SHP77 treated with DMSO at 0.1 percent for 48 hours (cell line): ENCODE measurements at places on chromosomes 5 and 9.
A peak's percentile ranks its signal among the peaks of the same experiment; 100 is the strongest.

GRCh38 chr9:134188386-134189144 lies 24.2 kb upstream of the RNU6ATAC start:
- DNase-seq, result no peak

GRCh38 chr9:30310711-30311110 lies 2073.7 kb upstream of the ACO1 start:
- no peak for DNase-seq

- DNase-seq, result no peak
Measured at GRCh38 chr9:99785010-99785590, 36.6 kb upstream of the NR4A3 start.

DNA sequence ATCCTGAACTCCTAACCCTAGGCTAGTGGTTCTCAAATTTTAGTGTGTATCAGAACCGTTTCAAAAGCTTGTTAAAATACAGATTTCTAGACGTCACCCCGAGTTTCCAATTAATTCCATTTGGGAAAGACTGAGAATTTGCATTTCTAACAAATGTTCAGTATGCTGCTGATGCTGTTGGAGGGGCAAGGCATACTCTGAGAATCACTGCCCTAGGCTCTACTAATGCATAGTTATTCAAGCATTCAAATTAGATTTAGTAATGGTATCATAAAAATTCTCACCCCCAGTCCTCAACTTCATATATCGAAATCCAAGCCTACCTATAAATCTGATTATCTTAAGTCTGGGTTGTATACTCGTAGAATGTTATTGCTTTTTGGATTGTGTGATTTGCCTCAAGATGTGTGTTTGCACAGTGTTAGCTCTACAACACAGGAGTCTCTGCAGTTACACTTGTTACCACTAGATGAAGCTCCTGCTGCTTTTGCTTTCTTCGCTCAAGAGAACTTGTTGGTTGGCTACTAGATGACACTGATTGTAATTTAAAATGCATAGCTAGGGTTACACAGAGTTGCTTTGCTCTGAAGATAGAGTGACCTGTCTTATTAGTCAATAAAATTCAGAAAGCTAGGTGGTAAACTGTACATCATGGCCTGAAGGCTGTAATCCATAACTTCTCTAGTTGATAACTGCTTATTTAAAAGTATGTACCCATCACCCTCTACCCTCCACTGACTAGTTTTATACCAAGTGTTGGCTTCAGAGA lies 7.5 kb upstream of the ERAP2 start:
- peak; percentile 42 for DNase-seq

- DNase-seq, result no peak
Measured at GRCh38 chr5:115575167-115576070, 26.9 kb downstream of the TICAM2 start.

DNA sequence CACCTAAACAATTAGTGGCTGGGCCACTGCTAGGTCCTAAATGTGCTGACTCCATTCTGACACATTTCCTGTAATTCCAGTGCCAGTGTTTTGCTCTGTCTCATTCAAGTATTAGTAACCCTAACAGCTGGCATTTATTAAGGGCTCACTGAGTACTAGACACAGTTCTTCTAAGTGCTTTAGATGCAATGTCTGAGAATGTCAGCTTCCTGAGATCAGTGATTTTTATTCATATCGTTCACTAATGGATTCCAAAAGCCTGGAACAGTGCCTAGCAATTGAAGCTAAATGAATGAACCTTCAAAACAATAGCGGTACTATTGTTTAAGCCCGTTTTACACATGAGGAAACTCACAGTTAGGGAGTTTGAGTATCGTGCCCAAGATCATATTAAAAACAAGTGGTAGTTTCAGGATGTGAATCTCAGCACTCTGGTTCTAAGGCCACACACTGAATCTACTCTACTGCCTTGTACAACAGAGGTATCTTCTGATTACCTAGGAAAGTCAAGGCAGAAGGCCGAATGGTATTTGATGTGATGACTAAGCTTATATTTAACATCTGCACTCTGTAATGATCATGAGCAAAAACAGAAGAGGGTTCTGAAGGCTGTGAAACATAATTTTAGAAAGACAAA lies 304.0 kb downstream of the PJA2 start:
- no peak for DNase-seq

DNA sequence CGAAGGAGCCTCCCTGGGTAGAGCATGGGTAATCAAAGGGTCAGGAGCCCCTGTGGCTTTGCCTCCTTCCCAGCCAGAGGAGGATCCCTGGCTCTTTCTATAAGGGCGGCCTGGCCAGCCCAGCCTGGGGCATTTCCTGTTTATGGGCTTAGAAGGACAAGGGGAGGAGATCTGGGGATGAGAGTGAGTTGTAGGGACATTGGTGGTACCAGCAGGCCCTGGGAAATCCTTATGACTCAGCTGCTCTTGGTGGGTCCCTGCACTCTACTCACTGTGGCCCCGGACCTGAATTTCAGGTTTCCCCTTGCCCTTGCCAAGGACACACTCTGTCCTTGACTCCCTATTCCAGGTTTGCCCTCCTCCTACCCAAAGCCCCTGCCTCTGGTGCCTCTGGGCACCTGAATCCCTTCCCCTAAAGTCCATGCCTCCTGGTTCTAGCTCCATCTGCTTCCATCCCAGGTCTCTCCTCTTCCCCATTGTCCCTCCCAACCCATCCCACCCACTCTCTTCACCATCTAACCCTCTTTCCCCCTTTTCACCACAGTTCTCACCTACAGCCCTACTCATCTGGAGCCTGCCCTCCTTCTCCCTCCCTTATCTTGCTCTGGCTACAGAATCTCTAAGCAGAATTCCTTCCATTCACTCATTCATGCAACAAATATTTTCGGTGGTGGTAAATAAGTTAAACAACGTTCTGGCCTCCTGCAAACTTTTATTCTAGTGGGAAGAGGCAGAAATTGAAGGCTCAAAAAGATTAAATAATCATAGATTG lies 34.9 kb downstream of the PCDH1 start:
- DNase-seq, result no peak

DNA sequence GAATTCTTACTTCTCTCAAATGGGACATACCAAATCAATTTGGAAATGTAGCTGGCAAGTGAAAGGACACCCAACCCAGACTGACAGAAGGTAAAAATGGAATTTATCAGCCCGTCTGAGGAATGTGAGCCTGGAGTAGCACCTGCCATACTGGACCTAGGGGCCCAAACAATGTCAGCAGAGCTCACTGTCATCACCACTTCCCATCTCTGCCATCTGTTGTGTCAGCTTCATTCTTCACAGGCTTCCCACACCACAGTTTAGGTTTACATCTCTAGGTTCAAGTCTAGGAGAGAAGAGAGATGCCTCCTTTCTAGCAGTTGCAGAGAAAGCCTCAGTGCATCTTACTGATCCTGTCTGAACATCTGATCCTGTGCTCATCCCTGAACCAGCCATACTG lies 222.4 kb downstream of the DOCK8 start:
- DNase-seq, result no peak

GRCh38 chr9:112069318-112070169 lies 105.6 kb downstream of the SUSD1 start:
- DNase-seq, result no peak

DNA sequence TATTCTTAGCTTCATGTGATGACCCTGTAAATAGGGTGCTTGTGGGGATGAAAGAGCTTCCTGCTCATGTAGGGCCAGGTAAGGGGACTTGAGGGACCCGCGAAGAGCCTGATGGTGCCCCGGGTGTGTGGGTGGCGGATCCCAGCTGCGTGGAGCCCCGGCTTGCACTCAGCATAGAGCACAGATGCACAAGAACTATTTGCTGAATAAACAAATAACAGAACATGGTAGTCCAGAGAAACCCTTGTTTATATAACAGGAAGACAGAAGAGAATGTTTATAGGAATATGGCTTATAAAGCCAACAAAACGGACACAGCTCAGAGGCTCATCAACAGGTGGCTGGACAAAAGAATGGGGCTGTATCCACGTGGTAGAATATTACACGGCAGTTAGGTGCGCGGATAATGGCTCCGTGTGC lies 106.9 kb upstream of the COL5A1 start:
- DNase-seq, result no peak

DNA sequence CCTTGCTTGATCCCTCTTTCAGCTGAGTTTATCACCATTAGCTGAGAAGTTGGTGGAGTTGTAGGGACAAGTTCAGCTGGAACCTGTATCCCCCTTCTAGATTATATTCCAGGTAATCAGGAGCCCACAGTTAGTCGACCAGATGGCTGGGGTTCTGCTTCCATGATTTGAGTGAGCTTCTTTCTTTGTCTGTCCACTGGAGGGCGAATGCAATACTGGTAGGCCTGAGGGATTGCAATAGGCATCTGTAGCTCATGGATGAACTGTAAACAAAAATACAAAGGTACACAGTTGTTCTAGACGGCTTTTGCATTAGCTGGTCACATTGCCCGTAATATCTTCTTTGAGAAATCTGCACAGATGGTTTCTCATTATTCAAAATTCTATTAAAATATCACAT lies 88.9 kb downstream of the PCSK5 start:
- no peak for DNase-seq

GRCh38 chr9:136225748-136226679 lies 19.6 kb downstream of the QSOX2 start:
- peak; percentile 36 for DNase-seq

DNA sequence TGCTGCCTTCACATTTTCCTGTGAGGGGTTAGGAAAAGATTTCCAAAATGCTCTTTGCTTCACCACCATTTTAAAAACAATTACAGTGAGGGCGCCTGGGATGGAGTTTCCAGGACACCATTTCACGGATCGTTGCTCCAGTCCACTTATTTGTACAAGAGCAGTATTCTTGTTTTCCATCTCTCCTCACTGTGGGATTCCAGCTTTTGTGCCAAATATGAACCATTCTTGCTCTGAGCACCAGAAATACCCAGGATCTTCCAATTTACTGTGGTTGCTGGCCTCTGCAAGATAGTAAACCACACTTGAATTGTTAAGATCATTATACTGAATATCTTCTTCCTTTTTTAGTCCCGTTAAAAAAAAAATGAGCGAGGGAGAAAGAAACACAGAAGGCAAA lies 899.5 kb downstream of the TLE1 start:
- DNase-seq, result no peak

- peak; percentile 1 for DNase-seq
Measured at GRCh38 chr9:6827439-6828145, 69.8 kb downstream of the KDM4C start.

- DNase-seq, result no peak
Measured at GRCh38 chr5:76319673-76320072, 83.4 kb upstream of the IQGAP2 start.

GRCh38 chr9:4349816-4350418 lies 50.0 kb upstream of the GLIS3 start:
- DNase-seq, result no peak

DNA sequence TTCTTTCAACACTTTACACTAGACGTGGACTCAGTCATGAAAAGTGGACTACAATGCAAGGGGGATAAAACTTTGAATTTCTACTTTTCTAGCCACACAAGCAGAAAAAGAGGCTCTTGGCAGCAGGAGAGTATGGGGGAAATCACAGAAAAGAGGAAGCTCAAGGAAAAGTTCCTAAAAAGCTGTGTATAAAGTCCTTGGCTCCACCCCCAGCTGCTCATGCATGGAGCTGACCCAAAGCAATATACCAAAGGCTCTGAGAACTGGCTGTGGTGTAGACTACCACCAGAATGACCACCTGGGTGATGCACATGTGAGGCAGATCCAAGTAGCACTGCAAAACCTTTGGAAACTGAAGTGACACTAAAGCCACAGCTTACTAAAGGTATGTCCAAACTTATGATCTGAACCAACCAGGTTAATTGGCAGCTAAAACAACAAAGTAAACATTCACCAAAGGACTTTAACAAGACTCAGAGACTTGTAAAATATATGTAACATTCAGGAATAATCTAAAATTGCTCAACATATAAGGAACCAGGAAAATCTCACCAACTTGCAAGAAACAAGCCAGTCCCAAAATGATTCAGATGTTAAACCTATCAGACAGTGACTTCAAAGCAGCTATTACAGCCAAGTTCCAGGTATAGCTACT lies 55.5 kb upstream of the RASGRF2 start:
- no peak for DNase-seq

- no peak for DNase-seq
Measured at GRCh38 chr5:13234-13633, 78.7 kb upstream of the PLEKHG4B start.

DNA sequence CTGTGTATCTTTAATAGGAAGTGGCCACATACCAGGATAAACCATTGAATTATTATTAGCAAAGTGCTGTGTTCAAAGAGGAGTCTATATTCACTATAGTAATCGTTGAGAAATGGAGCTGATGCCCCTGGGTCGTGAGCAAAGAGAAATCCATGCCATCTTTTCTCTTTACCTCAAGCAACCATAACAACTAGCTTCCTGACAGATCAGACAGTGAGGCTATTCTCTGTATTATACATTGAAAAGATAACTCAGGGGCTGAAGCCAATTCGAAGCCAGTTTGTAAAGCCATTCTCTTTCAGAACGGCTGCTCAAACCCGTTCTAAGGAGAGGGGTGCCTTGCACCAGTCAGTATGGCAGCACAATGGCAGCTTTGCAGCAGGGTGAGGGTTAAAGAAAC lies 680.6 kb downstream of the SEMA5A start:
- DNase-seq, result no peak

GRCh38 chr9:116990592-116990991 lies 303.5 kb downstream of the TRIM32 start:
- no peak for DNase-seq

DNA sequence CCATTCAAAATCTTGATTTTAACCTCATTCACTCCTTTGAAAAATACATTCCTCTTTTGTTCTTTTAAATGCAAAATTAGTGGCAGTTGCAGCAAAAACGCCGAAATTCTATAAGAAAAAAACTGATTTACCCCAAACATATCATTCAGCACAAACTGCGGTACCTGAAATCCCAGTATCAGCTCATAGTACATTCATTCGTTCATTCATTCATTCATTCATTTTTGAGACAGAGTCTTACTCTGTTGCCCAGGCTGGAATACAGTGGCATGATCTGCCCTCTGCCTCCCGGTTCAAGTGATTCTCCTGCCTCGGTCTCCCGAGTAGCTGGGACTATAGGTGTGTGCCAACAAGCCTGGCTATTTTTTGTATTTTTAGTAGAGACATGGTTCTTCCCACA lies 20.4 kb downstream of the FBLL1 start:
- DNase-seq, result no peak

DNA sequence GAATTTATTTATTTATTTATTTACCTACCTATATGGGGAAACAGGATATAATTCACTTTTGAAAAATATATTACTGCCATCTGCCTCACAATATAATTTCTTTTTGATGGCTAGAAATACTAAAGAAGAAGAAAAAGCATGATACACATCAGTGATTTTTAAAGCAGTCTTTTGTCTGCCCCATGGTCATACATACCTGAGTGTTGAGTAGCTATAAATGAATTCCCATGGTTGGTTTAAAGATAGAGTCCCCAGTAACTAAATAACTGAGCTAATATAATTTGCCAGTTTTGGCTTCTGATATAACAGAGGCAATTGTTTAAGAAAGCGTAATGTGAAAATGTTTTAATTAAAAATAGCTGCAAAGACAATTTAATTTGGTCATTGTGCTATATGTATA lies 447.8 kb downstream of the PDE4D start:
- no peak for DNase-seq
